ENCODE measurements at places on chromosomes 1 and 21.

DNA sequence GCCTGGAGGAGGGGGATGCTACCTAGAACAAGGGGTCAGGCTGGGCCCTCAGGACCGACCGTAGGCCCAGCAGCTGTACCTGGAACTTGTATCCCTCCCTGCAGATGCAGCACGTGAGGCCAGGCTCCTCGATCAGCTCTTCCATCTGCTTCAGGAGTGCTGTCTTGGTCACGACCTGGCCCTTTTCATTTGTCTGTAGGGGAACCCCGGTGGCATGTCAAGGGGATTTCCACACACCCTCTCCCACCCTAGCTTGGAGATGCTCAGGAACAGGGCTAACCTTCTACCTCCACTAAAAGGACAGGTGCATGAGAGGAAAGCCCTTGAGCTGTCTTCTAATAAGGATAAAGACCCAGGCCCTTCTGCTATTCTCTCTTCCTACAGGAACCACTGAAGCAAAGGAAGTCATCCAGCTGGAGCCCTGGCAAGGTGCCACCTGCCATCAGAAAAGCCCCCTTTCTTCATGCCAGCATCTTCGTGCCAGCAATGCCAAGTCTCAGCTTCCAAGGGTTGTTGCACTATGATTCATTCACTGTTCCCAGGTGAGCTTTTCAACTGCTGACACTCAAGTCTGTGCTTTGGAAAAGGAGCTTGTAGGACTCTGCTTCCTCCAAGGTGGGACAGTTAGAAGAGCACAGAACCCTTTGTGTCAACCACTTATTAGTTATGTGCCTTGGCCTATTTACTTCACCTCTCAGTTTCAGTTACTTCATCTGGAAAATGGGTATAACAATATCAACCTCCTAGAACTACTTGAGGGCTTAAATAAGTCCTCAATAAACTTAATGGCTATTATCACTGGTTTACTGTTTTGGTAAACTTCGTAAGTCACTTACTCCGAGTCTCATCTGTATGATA, 122.1 kb downstream of the UBR4 start:
- no peak for DNase-seq

DNA sequence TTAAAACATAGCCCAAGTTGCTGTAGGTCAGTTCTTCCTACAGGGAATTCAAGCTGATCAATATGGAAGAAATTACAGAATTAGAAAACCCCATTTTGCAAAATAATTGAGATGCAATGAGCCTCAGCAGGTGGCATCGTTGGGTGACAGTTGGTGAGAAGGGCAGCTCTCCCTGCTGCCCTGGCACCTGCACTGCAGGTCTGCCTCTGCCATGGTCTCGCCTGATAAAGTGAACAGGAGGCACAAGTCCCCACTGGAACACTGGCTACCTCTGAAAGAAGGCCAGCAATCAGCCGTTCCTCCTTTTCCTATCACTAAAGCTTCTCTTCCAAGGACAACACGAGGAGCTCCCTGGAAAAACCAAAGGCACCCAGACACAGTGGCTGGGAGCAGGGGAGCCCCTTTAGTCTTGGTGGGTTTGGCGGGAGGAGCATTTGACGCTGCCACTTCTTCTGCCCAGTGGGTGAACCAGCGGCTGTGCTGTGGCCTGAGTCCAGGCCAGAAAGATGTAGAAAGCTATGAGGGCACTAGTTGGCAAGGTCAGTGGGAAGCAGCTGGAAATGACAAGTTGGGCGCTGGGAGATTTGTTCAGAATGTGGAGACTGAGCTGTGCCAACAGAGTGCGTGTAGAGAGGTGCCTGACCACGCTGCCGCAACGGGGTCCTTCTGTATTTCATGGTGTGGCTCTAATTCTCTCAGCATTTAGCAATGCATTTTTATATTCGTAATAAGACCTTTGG, 93.1 kb downstream of the RIPK4 start:
- no peak for DNase-seq

GRCh38 chr1:65289449-65289848, 19.9 kb upstream of the DNAJC6 start:
- no peak for DNase-seq

- DNase-seq: no peak
Observed at GRCh38 chr1:92372164-92372563, 73.3 kb downstream of the RPAP2 start.

- no peak for DNase-seq
Observed at GRCh38 chr1:97820470-97821188, 100.2 kb downstream of the DPYD start.

DNA sequence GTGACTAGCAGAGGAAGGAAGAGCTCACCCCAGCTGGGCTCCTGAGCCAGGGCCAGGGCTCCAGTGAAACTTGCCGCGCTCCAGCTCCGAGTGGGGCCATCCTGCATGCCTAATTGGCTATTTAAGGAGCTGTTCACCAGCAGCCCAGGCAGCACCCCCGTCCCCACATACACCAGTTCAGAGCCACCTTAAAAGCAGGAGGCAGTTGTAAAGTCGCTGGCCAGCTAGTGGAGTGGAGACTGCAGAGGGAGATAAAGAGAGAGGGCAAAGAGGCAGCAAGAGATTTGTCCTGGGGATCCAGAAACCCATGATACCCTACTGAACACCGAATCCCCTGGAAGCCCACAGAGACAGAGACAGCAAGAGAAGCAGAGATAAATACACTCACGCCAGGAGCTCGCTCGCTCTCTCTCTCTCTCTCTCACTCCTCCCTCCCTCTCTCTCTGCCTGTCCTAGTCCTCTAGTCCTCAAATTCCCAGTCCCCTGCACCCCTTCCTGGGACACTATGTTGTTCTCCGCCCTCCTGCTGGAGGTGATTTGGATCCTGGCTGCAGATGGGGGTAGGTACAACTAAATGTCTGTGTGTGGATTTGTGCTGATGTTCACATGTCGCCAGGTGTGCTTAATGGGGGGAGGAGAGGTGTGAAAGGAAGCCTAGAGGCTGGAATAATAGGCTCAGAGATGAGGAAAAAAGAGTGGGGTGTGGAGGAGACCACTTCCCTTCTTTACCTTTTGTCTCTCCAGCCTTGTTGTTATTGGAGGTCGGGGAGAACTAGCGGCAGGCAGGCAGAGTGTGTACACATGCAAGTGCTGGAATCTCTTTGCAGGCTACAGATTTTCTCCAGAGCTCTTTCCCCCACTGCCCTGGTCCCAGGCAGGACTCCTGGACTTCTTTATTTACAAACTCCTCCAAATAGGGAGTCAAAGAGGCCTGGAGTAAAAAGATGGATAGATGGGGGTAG, at the start of gene CA14:
TSS of gene CA14 (plus strand) at position 151 of the 962 bp plus-strand sequence. CDS start at position 506, 355 bp downstream.
- DNase-seq: no peak

DNA sequence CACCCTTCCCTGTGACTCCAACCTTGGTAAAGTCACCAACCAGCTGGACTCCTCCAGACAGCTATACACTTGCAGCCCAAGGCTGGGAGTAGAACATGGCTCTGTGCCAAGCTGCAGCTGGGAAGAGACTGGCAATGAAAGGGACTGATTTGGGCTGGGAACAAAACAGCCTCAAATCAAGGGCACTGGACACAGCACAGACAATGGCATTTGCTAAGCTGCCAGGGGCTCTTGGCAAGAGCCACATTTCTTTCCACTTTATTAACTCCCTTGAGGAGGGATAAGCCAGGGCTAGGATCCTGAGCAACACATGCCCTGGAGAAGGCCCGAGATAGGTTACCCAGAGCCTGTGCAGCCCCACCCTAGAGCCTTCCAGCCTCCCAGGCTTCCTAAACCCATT, 12.0 kb downstream of the SYT11 start:
- DNase-seq: no peak

DNA sequence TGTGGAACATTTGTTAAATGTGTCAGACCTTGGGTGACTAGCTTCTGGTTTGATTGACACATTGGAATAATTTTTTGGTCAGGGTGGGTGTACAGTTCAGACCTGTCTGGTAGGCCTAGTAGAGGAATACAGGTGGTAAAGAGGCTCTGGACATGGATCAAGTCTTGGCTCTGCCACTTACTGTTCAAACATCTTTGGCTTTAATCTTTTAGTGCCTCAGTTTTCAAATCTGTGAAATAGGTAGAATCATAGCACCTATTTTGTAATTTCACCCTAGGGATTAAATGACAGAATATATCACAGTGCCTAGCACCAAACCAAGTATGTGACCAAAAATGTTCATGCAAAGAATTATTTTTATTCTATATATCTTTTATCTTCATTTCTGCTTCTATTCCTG, 340.4 kb downstream of the RPS6KC1 start:
- no peak for DNase-seq

GRCh38 chr1:178005450-178005849, 35.6 kb upstream of the SEC16B start:
- DNase-seq: no peak

DNA sequence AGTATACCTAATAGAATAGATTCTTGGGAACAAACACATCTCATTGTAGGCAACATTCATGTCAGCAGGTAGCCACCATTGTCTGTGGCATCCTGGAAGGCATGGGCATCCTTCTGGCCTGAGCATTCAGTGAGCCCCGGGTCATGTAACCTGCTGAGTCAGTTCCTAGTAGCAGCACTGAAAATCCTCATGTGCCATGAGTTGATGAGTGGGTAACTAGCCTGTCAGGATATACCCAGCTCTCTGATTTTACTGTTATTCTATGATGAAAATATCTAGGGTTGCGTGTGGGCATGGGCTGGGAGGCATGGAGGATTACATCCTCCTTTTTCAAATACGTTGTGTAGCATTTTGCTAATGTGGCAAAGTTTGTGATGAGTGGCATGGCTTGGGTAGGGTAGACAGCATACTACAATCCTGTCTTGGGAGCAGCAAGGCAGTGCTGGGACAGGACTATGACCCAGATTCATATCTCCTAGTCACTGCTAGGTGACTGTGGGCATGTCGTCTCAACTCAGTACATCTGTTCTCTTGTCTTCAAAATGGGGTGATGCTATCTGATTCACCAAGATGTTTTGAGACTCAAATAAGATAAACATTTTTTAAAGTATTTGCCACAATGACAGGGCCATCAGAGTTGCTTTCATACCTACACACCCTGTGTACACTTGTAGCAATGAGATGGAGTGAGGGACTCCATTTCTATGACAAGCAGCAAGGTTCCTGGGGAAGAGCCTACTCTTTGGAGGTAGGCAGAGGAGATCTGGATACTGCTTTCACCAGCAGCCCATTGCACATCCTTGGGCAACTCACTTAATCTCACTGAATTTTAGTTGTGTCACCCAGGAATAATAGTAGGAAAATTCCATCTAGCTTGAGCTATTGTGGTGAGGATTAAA, 62.5 kb downstream of the CD58 start:
- DNase-seq: no peak

- DNase-seq: no peak
Observed at GRCh38 chr1:221099747-221100595, 220.7 kb downstream of the HLX start.

DNA sequence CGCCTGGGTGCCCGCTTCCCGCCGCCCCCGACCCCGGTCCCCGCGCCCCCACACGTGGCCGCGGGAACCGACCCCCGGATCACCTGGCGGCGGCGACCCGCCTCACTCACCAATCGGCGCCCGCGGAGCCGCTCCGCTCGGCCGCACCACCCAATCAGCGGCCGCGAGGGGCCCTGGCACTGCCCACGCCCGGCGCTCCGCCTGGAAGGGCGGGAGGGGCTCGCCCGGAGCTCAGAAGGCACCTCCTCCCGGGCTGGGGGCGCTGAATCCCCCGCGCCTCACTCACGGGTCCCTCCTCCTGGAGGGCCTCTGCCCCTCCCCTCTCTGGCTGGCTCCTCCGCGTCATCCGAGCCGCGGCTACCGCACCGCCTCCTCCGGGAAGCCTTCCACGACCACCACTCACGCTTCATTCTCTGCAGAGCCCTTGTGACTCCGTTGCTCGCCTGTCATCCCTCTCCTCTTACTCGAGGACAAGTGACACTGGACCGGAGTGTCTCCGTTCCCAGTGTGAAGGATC, 374 bp downstream of the SH2D5 start:
- peak; percentile 35 for DNase-seq

DNA sequence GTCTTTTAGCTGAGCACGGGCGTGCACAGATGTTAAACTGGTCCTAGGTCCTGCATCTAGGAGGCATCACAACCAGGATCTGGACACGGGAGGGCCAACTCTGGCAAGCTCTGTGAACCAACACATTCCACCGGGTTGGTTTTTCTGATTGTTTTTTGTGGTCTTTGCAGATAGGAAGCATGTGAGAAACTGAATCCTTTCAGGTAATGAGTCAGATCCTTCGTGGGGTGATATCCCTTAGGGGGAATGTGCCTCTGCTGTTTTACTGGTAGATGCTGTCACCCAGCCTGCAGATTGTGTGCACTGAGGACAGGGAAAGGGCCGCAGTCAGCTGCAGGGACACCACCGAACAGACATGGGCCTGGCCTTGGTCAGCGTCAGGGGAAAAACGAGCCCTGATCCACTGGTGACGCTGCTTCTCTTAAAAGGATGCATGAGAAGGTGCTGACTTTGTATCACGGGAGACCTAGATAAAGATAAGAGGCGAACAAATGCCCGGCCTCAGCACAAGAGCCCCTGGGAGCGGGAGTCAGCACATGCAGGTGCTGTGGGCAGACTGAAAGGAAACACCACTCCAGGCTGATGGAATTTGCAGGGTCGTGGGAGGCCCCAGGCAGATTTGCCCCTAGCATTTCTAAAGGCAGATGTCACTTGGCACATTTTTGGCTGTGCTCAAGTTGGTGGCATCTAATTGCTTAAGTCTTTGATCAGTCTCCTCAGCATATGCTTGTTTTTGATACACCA, 51.1 kb downstream of the DOP1B start:
- DNase-seq: no peak

DNA sequence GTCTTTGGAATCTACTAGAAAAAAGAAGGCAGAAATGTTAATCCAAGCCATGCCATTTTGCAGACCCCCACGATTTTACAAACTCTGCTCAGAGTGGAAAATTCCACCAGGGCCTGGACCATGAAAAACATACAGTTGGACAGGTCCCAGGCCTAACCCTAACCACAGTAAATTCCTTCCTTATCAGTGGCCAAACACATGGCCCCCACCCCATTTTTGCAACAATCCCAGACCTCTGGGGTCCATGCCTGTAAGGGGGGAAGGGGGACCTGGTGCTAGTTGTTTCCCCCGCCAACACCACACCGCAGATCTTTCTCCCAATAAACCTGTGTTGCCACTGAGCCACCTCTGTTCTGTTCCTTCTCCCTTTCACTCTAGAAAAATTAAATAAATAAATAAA, 1352.7 kb downstream of the AMY1C start:
- no peak for DNase-seq

DNA sequence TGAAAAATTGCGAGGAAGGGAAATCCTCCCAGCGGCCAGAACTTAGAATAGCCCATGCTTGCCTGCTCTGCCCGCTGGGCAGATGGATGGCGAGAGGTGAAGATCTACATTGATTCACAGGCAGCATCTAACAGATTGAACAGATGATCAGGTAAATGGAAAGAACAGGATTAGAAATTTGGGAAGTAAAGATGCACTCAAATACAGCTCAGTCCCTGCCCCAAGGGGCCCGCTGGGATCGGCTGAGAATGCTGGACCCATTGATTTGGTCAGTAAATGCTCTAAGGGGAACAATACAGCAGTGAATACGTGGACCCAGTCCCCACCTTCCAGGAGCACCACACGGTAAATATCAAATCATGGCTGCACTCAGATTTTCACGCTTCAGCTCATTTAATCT, 248.2 kb downstream of the MATN1 start:
- no peak for DNase-seq

- no peak for DNase-seq
Observed at GRCh38 chr1:246096356-246096755, 410.7 kb downstream of the SMYD3 start.
